ENCODE measurements at places on chromosomes 4 and X.
A peak's percentile ranks its signal among the peaks of the same experiment; 100 is the strongest.

- DNase-seq, result peak; percentile 47
Measured at GRCh38 chr4:152360045-152360410, 175.9 kb downstream of the FBXW7 start.

DNA sequence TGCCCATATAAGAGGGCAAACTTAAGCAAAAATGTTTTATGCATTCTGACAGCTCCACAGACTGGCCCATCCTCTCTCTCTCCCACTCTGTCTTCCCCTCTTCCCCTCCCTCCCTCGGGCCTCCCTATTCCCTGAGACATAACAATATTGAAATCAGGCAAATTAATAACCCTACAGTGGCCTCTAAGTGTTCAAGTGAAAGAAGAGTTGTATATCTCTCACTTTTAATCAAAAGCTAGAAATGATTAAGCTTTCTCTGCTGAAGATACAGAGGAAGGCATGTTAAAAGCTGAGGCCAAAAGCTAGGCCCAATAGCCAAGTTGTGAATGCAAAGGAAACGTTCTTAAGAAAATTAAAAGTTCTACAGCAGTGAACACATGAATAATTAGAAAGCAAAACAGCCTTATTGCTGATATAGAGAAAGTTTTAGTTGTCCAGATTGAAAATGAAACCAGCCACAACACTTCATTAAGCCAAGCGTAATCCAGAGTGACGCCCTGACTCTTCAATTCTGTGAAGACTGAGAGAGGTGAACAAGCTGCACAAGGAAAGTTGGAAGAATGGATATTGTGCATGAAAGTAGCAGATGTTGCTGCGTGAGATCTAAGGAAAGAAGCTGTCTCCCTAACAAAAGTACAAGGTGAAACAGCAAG is 54.9 kb downstream of the USO1 start:
- no peak for DNase-seq

DNA sequence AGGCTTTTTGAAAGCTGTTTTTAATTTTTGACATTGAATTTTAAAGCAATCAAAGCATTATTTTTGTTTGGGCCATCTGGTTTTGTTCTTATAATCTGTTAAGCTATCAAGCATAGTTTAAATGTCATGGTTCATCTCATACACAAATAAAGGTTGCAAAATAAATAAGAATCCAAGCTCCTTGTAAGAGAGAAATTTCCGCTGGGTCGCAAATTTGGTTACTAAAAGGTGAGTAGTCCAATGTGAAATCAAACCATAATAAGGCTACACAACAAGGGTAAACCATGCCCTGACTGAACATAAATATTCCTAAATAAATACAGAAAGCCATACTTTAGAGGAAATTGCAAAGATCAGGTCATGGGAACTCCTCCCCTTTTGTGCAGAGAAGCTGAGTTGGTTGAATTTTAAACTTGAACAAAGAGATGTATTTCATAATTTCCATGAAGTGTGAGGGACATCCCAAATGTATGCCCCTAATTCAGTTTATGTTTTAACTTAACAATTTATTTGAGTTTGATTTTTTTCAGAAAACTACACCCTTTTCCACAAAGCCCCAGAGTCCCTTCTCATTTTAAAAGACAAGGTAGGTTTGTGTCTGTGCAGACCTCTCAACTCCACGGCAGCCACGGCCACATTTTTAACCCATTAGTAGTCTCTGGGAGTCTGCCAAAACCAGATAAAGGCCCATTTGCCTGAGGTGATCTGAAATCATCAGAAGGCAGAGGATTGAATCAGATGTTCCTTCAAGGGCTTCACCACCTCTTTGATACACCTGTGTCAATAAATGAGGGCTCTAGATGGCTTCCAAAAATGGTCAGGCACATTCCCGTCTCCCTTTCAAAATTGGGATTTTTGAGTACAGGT is 85.2 kb downstream of the PLAC1 start:
- peak; percentile 48 for DNase-seq

GRCh38 chrX:129529685-129530281 is 6.5 kb upstream of the SMARCA1 start:
- peak; percentile 50 for DNase-seq

- DNase-seq, result no peak
Measured at GRCh38 chr4:89949782-89950387, 55.2 kb downstream of the MMRN1 start.

- DNase-seq, result peak; percentile 61
Measured at GRCh38 chr4:74932832-74933561, at the start of gene PARM1. Gene PARM1, plus strand, starts transcription at chr4:74933116. Its CDS starts 212 bp downstream, at chr4:74933328.

DNA sequence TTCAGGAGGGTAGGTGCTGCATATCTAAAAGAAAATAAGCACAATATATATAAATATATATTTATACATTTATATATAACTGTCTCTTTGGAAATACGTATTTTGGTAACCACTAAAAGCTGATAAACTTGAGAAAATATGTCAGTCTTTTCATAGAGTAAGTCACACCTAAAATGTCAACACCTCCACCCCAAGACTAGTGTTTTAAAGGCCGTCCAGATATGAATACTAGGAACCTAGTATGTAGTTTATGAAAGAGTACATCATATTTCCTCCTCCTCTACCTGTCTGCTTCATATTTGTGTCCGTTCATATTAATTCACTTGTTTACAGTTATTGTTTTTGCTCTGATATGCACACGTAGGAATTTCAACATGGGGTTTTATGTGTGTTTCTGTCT is 45.2 kb downstream of the MTMR8 start:
- DNase-seq, result no peak

GRCh38 chr4:38163216-38164006 is 203.2 kb downstream of the PTTG2 start:
- peak; percentile 87 for DNase-seq

DNA sequence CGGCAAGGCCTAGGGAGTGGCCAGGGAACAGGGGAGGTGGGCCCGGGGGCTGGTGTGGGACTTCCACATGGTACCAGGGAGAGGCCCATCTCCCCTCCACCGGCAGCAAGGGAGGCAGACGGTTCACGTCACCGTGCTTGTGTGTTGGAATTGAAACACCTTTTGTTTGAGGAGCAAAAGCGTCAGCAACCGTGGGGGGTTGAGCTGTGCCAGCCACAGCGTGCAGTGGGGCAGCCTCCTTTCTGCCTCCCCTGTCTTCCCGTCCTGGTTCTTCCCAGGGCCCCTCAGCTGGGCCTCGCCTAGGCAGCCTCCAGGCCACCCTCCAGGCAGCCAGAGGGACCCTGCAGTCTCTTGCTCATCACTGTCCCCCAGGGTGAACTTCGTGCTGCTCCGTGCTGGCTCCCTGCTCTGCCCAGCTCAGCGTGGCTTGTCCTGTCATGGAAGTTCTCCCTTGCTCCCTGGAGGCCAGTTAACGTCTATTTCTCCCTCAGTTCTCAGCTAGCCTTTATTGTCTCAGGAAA is 32.1 kb upstream of the HGFAC start:
- no peak for DNase-seq

DNA sequence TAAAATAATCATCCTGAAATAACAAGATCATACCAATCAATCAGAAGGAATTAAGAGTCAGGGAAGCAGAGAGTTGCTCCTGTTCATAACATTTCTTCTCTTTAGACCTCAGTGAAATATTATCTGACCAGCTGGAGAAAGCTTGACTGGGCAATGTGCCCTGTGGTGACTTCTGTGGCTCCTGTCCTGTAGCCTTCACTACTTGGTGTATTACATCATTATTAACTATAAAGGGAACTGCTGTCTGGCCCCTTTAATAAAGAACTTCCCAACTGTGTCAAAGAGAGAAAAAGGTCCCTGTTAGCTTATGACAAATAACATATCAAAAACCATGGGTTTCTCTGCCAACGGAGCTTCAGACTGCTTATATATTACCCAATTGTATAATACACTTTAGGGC is 18.0 kb downstream of the OPHN1 start:
- peak; percentile 64 for DNase-seq

DNA sequence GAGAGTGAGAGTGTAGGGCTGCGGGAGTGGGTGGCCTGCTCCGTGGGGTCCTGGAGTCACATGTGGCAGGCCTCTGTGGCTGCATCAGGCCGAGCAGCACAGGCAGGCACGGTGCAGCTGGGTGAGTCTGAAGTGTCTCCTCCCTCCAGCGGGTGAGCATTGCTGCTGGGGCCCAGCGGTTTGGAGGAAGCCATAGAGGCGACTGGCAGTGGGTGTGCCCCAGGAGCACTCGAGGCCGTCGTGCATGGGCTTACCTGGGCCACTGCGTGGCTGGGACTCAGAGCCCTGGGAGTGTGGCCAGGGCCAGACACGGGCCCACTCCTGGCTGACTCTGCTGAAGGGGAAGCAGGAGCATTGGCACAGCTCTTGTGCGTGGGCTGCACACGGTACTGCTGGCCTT is 10.6 kb downstream of the ZNF185 start:
- DNase-seq, result no peak

DNA sequence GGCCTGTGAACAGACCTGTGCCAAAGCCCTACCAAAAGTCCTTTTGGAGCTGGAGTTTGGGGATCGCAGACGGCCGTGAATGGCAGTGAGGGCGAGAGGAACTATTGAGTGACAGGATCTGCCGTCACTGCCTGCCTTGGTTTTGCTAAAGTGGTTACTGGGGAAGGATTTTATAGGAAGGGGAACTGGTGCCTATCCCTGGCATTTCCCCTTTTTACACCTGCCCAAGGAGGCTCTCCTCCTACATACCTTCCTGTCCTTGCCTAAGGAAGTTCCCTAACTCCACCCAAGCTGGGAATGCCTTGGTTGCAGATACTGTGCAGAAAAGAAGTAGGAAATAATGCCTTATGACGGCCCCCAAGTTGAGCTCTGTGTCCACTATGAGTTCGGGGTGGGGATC is 14.5 kb downstream of the LONRF3 start:
- DNase-seq, result no peak

DNA sequence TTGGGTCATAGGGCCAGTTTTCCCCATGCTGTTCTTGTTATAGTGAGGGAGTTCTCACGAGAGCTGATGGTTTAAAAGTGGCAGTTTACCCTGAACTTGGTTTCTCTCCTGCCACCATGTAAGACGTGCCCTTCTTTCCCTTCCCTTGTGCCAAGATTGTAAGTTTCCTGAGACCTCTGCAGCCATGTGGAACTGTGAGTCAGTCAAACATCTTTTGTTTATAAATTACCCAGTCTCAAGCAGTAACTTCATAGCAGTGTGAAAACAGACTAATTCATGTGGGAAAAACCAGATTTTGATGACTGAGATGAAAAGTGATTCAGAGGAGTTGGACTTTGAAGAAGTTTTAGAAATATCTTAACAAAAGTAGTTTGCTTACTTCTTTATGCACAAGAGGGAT is 101.4 kb downstream of the ARHGAP10 start:
- DNase-seq, result peak; percentile 82

DNA sequence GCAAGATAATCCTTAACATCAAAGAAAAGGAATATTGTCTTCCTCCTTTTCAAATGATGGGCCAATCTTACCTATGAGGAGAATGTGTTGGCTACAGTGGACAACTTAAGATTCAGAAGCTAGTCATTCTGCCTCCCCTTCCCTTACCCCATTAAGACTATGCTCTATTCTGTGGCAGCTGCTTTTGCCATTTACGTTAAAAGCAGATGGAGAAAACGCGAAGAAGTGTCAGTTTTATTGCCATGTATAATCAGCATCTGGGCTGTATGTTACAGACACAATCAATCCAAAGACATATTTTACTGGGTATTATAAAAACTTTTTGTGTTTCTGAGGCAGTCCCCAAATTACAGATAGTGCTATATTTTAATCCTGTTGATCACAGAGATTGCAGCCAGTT is 196.1 kb upstream of the PACRGL start:
- no peak for DNase-seq

GRCh38 chrX:63934791-63935190 is 149.8 kb upstream of the ARHGEF9 start:
- DNase-seq, result no peak

DNA sequence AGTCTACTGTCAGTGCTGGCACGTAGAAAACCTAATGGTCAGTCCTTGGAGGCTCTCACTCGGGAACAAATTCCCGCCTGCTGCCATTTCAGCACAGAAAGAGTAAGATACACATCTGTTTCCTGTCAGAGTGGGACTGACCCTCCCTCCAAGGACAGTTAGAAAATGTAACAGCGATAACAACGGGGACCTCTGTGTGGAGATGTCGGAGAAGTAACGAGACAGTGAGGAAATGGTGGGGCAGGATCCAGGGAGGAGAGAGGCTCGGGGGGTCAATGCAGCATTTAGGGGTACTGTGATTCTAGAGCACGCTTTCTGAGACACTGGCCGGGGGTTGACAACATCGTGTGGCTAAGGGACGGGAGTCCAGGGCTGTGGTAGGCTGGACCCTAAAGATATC is 36.0 kb upstream of the SORCS2 start:
- DNase-seq, result no peak

DNA sequence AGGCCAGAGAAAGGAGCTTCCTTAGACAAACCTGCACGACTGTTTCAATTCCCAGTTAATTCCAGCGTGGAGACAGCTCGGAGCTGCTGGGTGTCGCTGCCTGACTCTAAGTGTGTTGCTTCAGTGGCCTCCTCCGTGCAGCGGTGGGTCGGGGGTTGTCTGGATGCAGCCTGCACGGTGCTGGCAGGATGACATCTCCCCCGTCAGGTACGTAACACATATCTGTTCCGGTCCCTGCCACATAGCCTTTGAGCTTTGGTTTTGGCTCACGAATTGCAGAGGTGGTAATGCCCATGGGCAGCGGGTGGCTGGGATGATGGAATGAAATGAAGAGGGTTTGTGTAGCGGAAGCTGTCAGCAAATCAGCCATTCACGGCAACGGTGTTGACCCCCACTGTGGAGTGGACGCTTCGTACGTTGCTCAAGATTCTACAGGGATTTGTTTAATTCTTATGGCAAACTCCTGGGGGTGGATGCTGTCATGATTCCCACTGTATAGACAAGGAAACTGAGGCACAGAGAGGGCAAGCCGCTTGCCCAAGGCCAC is 33.7 kb upstream of the HMX1 start:
- no peak for DNase-seq

GRCh38 chr4:26069218-26069617 is 155.2 kb downstream of the SMIM20 start:
- DNase-seq, result peak; percentile 47

DNA sequence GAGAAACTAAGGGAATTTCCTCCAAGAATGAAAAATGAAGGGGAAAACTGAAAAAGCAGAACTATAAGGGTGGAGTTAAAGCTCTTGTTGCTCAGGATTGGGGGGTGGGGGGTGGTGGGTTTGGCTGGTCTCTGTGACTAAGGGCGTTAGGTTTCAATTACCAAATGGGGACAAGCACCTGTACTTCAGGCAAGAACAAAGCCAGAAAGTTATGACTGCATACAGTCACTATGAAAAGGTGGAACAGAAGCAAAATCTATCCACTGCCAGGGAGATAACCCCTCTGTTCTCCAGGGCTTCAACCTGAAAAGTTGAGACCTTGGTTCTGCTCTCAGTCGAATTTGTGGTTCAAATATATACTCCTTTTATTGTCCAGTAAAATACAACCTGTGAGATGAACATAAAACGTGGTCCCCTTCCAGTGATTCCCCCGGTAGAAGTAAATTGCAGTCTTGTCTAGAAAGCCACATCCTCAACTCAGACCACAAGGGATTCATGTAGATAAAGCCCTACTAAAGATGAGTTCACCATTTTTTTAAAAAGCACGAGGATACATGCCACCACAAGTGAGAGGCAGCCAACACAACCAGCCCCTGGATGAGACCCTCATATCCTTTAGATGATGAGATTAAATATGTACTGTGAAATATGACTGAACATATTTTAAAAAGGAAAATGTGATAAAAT is 257.1 kb upstream of the RPS6KA3 start:
- no peak for DNase-seq
